ENCODE measurements at places on chromosomes 16 and 17.

- DNase-seq: no peak
Measured at GRCh38 chr16:56758930-56759329, 29.0 kb downstream of the NUP93 start.

- no peak for DNase-seq
Measured at GRCh38 chr17:9299695-9300094, 275.9 kb downstream of the STX8 start.

- DNase-seq: no peak
Measured at GRCh38 chr17:80529104-80529903, 15.3 kb upstream of the RPTOR start.

GRCh38 chr17:29190039-29190438 lies 9.8 kb upstream of the MYO18A start:
- DNase-seq: no peak

- peak; percentile 79 for DNase-seq
Measured at GRCh38 chr16:85173146-85173980, 61.1 kb upstream of the CIBAR2 start.

GRCh38 chr16:24758373-24758772 lies 28.9 kb downstream of the TNRC6A start:
- no peak for DNase-seq

- DNase-seq: peak; percentile 11
Measured at GRCh38 chr17:17683710-17684365, 2.6 kb downstream of the RAI1 start.

- no peak for DNase-seq
Measured at GRCh38 chr16:81478876-81479511, 34.4 kb downstream of the CMIP start.

All from fibroblast of the aortic adventitia (primary cell).